ENCODE measurements at places on chromosomes 4 and X.

GRCh38 chr4:5780831-5781480, 70.0 kb downstream of the EVC start:
- DNase-seq, result peak; percentile 60

- no peak for DNase-seq
These were observed 12.8 kb downstream of the PJA1 start for GRCh38 chrX:69152417-69152841.

DNA sequence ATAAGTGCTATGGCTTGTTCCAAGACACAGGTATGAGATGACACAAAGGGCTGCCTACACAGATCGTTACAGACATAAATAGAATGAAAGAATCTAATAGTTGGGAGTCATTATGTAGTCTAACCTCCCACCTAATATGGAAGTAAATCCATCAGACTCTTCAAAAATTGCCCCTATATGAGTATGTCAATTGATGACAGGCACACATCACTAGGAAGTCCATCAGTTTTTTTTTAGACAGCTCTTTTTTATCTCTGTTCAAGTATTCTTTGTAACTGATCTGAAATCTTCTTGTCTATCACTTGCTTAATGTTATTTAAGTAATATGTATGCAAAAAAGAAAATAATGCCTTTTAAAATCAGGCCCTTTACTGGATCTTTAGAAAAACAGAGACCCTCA, 191.6 kb downstream of the UBE2NL start:
- no peak for DNase-seq

DNA sequence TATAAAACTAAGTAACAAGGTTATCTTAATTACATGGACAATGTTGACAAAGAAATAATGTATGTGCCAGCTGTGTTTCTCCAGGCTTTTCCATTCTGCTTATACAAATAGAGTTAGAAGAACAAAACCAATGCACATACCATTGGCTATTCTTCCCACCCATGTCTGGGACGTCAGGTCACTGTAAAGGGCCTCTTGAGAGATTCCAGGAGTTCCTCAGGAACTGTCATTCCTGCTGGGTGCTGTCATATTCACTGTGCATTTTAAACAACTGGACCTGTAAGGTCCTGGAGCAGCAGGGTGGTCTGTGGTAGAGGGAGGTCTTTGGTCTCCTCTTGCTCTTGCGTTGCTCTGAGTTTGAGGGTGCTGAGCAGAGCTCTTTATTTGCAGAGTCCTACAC, 74.6 kb upstream of the AP1S2 start:
- no peak for DNase-seq

GRCh38 chrX:72201836-72202536, 20.4 kb downstream of the PIN4 start:
- peak; percentile 79 for DNase-seq

GRCh38 chrX:97907791-97908190, 1024.1 kb downstream of the RPA4 start:
- no peak for DNase-seq

DNA sequence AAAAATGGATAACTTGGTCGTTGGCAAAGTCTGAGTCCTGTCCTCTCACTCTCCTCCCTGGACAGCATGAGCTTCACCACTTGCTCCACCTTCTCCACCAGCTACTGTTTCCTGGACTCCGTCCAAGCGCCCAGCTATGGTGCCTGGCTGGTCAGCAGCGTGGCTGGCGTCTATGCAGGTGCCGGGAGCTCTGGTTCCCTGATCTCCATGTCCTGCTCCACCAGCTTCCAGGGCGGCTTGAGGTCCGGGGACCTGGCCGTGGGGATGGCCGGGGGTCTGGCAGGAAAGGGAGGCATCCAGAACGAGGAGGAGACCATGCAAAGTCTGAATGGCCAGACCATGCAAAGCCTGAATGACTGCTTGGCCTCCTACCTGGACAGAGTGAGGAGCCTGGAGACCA, 100.8 kb downstream of the NCAPG start:
- DNase-seq, result no peak

DNA sequence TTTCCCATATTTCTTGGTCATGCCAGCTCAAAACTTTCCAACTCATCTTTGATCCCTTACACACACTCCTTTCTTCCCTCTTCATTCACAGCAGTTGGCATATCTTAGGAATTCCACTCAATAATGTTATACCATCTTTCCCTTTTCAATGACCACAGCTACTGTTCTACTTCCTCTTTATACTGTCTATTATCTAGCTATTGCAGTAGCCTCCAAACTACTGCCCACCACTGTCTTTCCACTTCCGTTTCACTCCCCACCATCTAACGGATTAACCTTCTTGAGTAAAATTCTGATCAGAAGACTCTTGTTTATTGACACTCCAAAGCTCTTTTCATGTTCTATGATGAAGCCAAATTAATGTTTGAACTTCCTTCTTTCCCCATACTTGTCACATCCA, 55.8 kb downstream of the ADAMTS3 start:
- no peak for DNase-seq

GRCh38 chr4:8181844-8182243, 17.2 kb upstream of the SH3TC1 start:
- DNase-seq, result no peak

DNA sequence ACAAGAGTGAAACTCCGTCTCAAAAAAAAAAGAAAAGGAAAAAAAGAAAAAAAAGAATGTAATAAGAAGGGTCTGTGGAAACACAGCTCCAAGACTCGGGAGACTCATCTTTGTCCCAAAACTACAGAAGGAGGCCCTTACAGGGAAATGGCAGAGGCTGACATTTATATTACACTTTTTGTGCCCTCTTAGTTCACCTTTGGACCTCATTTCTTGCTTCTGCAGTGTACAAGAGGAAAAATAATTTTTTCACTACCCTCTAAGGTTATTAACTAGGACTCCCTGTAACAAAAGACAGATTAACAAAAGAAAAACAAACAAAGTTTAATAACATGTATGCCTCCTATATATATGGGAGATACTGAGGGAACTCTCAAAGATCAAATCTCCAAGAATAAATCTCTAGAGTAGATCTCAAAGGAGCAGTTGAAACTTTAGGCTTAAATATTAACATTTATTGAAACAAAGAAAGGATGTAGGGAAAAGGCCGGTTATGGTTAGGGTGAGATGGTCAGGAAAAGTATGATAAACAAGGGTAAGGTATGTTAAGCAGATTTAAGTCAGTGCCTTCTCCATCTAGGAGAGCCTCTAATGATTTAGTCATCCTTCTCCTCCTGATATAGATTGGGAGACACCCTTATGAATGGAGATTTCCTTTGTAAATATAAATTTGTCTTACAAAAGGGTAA, 121.3 kb upstream of the JADE1 start:
- DNase-seq, result no peak

DNA sequence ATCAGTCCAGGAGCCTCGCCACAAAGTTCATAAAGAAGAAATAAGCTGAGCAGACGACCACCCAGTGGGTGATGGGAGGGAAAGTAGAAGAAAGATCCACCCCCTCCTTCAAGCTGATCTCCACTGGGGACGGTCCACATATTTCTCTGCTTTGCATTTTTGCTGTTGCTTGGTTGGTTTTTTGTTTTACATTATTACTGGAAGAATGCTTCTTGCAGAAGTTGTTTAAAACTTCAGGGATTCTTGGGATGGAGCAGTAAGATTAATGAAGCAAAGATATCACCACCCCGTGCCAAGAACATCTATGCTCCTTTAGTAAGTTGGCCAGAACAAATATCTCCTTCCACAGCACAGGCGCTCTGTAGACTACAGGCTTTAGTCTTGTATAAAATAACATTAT, 30.1 kb downstream of the LGI2 start:
- DNase-seq, result no peak

GRCh38 chr4:6472387-6473263, at the start of gene PPP2R2C:
TSS of gene PPP2R2C (minus strand) at chr4:6472614. CDS start at chr4:6472229, 385 bp downstream.
- no peak for DNase-seq

DNA sequence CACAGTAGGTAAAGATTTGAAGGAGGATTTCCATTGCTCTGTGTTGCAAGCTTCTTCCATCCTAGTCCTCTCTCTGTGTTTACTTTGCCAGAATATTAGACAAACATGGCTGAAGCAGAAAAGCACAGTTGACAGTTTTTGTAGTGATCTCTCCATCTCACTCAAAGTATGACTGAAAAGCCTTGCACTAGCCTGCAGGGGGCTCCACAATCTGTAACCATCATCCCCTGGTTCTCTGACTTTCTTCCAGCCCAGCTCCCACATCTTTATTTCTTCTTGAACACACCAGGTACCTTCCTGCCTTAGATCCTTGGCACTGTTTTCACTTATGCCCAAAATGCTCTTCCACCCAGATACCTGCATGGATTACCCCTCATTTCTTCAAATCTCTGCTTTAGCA, 34.1 kb upstream of the HHIP start:
- peak; percentile 30 for DNase-seq

- DNase-seq, result no peak
These were observed 29.3 kb downstream of the BEND4 start for GRCh38 chr4:42123071-42123644.

DNA sequence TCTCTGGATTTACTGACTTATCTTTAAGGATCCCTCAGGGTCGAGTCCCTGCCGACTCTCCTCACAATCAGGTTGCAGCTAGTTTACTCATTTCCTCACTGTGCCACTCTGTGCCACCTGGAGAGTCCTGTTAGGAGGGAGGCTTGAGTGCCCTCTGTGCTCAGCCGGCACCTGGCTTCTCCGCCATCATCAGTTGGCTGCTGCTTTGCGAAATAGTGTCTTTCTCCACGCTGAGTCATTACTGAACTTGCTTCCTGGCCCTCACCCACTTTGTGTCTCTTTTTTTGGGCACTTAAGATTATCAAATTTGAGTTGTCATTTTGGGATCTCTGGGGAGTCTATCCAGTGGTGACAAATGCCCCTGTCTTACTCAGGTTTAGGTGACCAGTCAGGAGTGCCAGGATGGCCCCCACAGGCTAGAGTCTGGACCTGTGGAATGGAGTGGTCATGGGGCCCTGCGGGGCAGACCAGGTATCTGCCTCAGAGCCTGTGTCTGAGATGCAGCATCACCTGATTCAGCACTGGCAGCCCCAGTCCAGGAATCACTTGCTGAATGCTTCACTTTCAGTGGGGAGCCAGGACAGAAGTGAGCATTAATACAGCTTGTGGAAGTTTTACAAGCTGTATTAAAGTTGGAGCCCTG, 37.7 kb downstream of the JADE1 start:
- DNase-seq, result no peak

- DNase-seq, result no peak
These were observed 27.8 kb downstream of the PPP2R2C start for GRCh38 chr4:6444582-6444981.

- DNase-seq, result no peak
These were observed 279.6 kb downstream of the PDGFC start for GRCh38 chr4:156692016-156692415.

GRCh38 chr4:182346675-182347375, 103.6 kb downstream of the TENM3 start:
- DNase-seq, result no peak

DNA sequence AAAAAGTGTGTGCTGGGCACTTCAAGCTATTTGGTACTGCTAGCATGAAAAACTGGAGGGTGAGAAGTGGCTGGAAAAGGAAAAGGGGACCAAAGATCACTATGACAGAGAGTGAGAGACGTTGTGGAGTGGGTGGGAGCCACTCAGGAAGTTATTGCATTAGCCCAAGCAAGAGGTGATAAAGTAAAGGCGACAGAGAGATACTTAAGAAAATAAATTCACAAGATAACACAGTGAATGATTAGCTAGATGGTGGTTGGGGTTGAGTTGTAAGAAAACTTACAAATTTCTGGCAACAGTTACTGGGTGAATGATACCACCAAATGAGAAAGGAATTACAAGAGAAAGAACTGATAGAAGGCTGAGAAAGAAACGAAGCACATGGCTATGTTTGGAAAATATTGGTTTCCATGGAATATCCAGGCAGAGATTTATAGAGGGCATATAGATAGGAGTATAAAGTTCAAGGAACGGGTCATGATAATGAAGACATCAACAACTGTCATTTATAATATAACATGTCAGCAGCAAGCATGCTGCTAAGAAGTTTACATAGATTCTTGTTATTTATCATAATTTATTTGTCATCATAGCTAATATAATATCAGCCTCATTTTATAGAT, 60.7 kb downstream of the CASK start:
- no peak for DNase-seq

DNA sequence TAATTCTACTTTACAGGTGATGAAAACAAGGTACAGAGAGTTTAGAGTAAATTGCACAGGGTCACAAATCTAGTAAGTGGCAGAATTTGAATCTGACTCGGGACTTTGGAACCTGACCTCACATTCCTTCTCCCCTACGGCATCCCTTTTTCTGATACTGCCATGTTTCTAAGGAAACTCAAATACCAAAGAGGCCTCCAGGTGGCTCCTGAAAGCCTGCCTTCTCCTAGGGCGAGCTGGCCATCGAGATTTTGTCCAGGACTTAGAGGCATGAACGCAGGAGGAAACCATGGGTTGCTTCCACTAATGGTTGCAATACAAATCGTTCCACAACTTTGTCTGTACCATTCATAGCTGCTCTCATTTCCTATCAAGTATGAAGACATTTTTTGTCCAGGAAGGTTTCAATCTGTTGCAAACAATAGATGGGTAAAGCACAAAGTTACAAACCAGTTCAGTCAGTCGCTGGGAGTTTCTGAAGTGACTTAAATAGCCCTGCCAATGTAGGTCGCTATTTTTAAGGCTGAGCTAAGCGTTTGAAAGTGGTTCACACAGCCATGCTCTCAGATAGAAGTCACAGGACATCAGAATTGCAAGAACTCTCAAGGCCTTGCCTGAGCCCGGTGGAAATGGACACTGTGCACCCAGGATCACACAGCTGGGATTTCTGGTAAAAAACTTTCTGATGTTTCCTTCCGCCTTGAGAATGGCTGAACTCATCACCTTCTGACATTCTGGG, 296.6 kb upstream of the PRPS2 start:
- no peak for DNase-seq

GRCh38 chr4:171746418-171746817, 66.8 kb upstream of the GALNTL6 start:
- DNase-seq, result no peak

DNA sequence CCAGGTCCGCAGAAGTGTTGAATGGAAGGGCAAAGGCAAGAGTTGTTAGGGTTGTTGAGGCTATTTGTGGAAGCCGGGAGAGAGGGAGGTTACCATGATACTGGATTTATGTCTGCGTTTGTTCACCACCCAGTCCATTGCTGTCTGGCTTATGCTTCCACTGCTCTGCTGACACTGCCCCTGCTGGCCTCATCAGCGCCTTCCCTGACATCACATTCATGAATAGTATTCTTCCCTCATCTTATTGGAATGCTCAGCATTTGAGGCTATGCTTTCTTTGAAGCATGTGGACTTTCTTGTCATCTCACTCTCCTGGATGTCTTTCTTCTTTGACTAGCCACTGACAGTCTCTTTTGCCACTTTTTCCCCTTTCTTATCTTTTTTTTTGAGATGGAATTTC, 10.3 kb downstream of the GNL3L start:
- DNase-seq, result peak; percentile 65

GRCh38 chrX:39442332-39442731, 641.1 kb downstream of the MID1IP1 start:
- no peak for DNase-seq

Measured in fibroblast of pulmonary artery (primary cell).